ENCODE measurements at places on chromosomes 16 and 17. TPM values are rescaled to one million over a fixed set of nuclear protein-coding genes. Genes with fewer than 3 reads are reported as not detected.

LITAF gene
- 43.2 TPM for total RNA-seq

- DNase-seq: no peak
Observed at GRCh38 chr17:394718-395095, 42.1 kb upstream of the RPH3AL start.

- DNase-seq: peak; percentile 78
Observed at GRCh38 chr16:81004646-81005353, 1.9 kb downstream of the CMC2 start.

DNA sequence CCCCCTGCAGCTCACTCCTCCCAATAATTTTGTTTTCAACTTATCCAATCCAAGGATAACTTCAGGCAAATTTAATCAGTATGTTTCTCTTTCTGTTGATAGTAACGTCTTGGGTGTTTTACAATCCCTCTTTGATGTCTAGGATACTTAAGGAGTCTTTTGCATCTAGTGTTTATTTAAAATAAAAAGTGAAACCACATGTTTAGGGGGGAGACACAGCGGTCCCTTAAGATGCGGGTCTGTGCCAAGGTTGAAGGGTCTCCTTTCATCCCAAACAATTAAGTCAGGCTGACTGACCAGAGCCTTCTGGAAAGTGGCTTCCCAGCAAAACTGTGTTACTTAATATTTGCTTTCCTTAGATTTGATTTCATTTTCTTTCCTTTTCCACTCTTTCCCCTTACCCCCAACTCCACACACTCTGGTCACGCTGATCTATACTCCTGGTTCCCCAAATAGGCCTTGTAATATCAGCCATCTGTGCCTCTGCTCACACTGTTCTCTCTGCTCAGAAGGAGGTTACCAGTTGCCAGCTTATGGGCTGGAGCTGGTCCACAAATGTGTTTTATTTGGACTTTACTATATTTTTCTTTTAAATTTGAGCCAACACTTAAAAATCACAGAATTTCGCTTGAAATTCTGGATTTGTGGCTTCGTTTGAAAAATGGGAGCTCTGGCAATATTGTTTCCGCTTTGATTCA lies 11.2 kb downstream of the ANKS4B start:
- no peak for DNase-seq

SLC13A2 gene
- total RNA-seq: not detected

DNA sequence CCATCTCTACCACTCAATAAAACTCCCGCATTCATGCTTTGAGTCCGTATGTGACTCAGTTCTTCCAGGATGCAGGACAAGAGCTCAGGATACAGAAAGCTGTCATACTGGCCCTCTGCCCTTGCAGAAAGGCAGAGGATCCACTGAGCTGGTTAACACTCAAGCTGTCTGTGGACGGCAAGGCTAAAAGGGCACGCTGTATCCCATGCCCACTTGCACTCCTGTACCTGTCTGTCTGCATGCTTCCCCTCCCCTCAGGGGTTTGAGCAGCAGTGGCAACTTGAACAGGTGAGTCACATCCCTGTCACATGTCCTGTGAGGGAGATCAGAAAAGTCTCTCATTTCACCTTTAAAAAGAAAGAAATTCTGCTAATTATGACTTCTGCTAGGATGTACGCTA lies 293.8 kb downstream of the HS3ST3B1 start:
- DNase-seq: no peak

PABPN1L gene
- total RNA-seq: not detected

DNA sequence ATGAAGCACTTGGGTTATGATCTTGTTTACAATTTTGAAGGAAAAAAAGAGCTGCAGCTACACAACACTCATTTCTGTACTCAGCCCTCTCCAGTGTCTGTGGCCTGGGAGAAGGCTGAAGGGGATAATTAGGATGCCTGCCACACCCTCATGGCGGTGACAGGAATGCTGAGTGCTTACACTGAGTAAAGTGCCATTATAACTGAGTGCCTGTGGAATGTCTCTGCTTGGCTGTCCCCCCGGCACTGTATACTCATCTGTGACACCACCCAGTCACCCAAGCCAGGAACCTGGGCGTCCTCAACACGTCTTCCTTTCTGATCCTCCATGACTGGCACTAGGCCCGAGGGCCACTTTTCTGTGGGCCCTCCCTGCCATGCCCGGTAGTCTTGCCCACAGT lies 3.5 kb upstream of the MRPL38 start:
- no peak for DNase-seq

- DNase-seq: no peak
Observed at GRCh38 chr17:20073055-20073979, 64.2 kb downstream of the SPECC1 start.

DNA sequence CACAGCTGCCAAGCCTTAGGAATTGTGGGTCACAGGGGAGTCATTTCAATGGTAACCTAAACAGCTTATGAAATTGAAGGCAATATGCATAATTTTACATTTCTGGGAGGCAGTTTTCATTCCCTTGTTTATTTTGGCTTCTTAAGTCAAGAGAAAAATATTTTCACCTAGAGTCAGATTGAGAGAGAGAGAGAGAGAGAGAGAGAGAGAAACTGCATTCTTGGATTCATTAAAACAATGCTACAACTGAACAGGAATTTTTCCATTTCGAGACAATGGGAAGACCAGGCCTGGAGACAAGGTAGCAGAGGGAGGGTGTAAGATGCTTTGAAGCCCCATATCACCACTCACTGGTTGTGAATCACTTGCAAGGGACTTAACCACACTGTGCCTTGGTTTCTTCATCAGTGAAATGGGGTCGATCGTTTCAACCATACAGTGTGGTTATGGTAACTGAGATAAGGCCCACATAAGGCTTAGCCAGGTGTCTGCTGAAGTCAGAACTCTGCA lies 224.7 kb upstream of the IRX3 start:
- DNase-seq: no peak

- DNase-seq: no peak
Observed at GRCh38 chr17:31841850-31842194, 17.2 kb downstream of the COPRS start.

GRCh38 chr16:7555459-7555858 lies 222.8 kb downstream of the RBFOX1 start:
- no peak for DNase-seq

DNA sequence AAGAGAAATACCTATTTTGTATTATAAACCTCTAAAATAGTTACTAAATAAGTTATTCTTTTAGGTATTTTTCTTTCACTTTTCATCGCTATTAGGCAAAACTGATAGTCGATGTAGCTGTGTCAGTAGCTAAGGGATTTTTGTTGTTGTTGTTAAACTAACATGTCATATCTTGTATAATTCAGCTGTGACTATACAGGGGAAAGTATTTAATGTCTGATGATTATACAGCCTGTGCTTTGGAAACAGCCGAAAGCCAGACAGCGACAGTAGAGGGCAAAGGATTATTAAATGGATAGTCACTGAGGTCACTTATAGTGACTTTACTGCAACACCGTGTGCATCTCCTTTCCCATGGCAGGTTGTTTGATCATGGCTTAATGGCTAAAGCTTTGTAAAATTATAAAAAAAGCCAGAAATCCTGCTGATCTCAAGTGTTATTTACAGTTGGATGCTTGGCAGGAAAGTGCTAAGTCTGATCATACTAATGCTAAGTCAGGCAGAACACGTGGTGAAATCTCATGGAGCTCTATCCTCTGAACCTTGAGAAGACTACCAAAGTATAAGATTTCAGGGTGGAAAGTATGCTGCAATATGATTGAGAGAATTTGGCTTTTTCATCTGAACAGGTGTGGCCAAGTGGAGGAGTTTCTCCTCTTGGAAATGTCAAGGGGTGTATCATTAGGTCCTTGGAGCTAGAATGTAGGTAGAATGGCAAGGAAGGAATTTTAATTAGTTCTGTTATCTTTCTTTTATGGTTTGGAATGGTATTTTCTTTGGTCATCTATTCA lies 88.4 kb downstream of the FTO start:
- no peak for DNase-seq

- DNase-seq: peak; percentile 24
Observed at GRCh38 chr16:12898551-12898950, 2.8 kb upstream of the SHISA9 start.

GRCh38 chr16:68346892-68347480 lies 36.2 kb downstream of the PRMT7 start:
- no peak for DNase-seq

FBXW10 gene
- not detected for total RNA-seq

TMEM114 gene
- total RNA-seq: not detected

ATF7IP2 gene
- 46.8 TPM for total RNA-seq
